ENCODE measurements at places on chromosomes 2 and 18.

- no peak for DNase-seq
These were observed 2.3 kb downstream of the MSL3B start for GRCh38 chr2:233865838-233866237.

DNA sequence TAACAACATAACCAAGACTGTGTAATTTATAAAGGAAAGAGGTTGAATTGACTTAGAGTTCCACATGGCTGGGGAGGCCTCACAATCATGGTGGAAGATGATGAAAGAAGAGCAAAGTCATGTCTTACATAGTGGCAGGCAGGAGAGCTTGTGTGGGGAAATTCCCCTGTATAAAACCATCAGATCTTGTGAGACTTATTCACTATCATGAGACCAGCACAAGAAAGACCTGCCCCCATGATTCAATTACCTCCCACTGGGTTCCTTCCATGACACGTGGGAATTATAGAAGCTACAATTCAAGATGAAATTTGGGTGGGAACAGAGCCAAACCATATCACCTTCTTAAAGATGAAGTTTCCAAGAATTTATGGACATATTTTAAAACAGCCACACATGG is 2.5 kb upstream of the IL36RN start:
- DNase-seq, result no peak

DNA sequence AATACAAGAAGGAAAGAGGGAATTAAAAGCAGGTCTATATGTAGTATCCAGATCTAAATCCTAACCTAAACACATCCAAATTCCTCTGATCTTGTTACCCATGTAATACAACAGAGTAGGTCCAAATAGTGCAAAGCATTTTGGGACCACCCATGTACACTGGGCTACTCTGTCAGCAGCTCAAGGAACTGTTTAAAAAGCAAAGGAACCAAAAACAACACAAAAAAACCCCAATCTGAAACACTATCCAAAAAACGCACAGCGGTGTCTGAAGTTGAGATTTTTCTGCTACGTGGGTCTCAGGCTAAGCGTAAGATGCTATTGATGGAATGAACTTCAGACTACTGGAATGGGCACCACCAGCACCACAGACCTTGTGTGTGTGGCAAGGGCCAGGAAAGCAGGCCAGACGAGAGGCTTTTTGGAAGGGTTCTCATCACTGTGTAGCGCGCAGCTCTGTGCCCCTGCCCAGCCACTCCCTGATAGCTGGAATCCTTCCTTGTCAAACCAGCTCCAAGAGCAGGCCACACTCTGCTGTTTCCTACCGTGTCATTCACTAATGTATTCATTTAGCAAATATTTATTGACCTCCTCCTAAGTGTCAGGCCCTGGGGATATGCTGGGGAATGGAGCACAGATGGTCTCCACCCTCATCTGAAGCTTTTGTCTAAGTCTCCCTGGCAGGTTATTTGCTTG is 101.4 kb downstream of the COLEC12 start:
- no peak for DNase-seq

DNA sequence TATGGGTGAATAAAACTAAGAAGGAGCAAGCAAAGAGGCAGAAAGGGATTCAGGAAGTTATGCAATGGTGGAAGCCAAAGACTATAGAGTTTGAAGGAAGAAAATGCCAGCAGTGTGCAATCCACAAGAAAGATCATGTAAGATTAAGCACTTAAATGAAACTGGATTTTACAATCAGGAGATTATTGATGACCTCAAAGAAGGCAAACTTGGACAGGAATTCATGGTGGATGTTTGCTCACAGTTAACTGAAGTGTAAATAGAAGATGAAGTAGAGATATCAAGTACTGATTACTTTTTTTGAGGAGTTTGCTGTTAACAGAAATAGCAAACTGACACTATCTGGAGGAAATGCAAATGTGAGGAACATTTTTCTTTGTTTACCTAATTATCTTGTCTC is 308.9 kb downstream of the RND3 start:
- DNase-seq, result no peak

GRCh38 chr2:55269645-55269990 is 587 bp upstream of the MTIF2 start:
- DNase-seq, result no peak

DNA sequence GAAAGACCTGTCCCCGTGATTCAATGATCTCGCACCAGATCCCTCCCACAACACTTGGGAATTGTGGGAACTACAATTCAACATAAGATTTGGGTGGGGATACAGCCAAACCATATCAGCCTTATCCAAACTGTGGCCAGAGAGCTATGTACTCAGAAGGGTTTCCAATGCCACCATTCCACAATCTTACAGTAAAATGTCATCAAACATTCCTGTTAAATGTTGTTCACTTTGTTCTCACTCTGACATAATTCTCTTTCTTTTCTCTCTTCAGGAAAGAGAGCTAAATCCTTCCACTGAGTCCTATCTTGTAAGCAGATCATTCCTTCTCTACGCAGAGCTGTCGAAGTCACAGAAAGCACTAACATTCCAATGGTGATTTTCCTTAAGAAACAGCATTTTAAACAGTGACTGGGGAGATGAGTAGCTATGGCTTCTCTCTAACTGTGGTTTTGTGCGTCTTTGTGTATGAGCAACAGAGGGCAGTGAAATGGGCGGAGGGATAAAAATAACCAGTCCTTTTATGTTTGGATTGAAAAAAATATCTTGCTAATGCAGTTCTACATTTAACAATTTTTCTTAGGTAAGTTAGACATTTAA is 684.7 kb downstream of the EPHA4 start:
- DNase-seq, result no peak

DNA sequence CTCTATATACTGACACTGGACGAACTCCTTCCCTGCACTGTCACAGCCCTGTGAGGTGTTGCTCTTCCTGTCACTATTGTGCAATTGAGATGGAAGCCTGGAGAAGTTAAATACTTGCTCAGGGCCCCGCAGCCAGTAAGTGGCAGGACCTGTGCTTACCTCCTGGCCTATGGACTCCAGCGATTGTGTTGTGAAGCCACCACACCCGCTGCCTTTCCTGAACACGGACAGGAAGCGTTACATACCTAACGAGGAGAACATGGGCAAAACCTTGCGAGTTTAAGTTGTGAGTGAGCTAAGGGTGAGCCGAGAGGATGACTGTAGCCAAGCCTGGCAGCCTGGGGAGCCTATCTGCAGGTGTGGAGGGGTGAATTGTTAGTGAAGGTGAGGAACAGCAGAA is 26.1 kb downstream of the RAB31 start:
- DNase-seq, result no peak

- DNase-seq, result no peak
These were observed 90.0 kb upstream of the TNP1 start for GRCh38 chr2:216949700-216950413.

DNA sequence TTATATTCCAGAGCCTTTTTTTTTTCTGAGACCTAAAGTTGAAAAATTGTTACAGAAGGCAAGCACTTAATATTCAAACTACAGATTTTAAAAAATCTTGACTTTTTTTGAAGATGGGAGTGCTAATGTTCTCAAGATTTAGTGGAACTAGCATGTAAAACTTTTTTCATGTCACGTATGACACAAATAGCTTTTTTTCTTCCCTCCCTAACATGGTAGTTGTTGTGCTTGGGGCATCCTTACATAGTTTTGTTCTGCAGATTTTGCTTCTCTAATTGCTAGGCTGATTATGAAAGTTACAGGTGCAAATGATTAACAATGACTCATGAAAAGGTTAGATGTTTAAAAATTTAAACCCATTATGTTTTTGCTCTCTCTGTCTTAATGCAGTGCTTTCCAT is 3.0 kb downstream of the EML6 start:
- DNase-seq, result no peak

GRCh38 chr2:137178951-137179377 is 413.6 kb downstream of the THSD7B start:
- no peak for DNase-seq

GRCh38 chr2:217479566-217479965 is 523.2 kb downstream of the TNS1 start:
- no peak for DNase-seq
